ENCODE measurements at places on chromosomes 12 and 14. TPM values are rescaled to one million over a fixed set of nuclear protein-coding genes. Genes with fewer than 3 reads are reported as not detected.

DNA sequence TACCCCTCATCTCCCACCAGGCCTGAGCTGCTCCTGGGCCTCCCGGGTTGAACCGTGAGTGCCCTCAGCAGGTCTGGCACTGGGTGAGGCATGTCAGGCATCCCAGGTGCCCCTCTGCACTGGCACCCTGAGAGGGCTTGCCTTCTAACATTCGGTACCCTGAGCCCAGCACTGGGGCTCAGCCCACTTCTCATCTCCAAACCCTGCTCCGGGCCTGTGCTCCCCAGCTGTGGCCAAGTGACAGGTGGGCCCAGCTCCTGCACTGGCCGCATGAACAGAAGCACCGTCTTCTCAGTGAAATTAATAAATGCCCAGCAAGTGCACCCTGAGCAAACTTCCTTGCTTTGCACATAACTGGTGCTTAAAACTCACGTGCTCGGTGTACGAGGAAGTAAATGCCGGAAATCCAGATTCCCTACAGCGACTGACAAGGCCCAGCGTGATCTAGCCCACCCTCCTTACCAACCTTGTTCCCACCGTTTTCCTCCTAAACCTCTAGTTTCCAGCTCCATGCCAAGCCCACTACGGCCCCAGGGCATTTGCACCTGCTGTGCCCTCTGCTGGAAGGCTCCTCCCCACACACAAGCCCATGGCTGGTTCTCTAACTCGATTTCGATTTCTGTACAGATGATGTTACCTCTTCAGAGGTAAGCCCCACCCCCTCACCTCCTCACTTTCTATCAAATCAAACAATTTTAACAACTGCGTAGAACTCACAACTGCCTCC is 115.2 kb upstream of the NCOR2 start:
- DNase-seq: no peak

ACTR6 gene
- 40.7 TPM for total RNA-seq

TMEM120B gene
- 10.4 TPM for total RNA-seq

BCL2L14 gene
- 2.2 TPM for total RNA-seq

GRCh38 chr14:56996721-56997399 is 186.6 kb upstream of the OTX2 start:
- no peak for DNase-seq

DNA sequence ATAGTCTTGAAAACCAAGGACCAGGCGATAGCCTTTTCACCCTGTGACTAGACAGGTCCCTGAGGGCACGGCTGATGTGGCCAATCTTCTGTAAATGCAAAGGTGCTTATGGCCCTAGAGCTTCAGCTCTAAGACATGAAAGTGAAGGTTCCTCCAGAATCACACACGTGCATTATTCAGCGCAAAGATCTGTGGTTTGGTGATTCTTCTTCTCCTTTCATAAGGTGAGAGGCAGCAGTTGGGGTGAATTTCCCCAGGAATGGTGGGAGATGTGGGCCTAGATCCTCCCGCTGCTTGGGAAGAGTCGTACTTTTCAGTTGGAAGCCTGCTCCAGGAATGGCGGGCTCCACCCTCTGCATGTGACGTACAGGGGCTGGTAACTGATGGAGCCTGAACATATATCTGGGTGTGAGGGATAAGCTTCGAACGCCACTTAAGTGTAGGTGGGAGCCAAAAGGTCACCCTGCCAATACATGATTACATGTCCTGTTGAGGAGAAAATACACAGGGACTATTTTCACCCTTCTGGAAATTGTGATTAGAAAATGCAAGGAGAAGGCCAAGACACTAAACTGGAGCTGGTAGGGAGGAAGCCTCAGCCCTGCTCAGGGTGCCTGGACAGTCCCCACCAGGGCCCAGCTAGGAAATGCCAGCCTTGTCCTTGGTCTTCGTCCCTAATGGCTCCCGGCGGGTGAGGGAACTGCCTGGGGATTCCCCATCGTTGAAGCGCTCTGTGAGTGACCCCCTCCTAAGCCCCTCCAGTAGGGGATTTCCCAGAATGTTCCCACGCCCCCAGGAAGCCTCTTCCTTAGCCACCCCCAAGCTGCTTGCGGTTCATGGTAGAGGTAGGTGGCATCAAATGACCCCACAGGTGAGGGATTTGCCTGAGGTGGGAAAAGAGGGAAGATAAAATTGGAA is 17.6 kb downstream of the BATF start:
- no peak for DNase-seq

DNA sequence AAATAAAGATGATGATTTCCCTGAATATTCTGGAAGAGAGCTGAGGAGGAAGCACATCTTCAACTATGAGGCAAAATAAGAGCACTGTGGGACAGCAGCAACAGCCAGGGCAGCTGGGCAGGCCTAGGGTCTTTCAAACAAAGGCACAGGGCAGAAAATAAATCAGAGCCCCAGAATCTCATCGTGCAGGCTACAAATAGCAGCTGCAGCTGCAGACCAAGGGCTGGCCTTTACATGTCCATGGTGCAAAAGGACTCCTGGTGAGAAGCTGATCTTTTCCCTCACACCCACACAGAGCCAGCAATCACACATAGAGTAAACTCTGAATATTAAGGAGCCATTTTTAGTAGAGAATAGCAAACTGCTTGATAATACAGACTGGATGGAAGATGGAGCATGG is 13.6 kb upstream of the MYBPC1 start:
- no peak for DNase-seq

DNA sequence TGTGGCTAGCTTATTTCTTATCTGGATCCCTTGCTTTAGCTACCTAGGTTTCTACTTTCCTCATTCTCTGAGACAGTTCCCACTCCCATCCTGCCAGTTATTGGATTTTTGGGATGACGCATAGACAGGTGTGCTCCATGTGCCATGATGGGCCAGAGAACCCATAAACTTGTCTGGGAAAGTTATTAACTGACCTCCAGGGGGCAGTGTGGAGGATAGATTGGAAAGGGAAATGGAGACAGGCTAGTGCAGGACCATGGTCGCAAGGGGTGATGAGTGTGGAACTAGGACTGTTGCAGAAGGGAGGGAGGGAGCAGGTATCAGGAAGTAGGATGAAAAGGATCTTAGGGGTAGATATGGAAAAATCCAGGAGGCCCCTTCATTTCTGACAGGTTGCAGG is 80.3 kb downstream of the ESRRB start:
- peak; percentile 7 for DNase-seq

DHRS2 gene
- 0.58 TPM for total RNA-seq

DNA sequence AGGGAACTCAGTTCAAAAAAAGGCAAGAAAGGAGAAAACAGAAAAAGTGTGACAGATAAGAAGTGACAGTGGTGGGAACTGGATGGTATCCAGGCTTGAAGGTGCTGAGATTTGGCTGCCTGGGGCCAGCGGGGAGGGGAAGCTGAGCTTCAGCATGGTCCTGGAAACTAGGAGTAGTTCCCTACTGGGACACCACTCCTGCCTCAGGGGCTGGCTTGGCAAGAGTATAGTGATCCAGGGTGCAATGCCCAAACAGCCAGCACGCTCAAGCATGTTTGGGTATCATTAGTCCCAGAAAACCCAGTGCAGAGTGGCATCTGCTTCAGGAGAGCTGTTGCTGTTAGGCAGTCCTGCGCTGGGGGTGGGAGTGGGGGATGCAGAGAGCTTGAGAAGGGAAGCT is 49.5 kb upstream of the KTN1 start:
- DNase-seq: no peak

DNA sequence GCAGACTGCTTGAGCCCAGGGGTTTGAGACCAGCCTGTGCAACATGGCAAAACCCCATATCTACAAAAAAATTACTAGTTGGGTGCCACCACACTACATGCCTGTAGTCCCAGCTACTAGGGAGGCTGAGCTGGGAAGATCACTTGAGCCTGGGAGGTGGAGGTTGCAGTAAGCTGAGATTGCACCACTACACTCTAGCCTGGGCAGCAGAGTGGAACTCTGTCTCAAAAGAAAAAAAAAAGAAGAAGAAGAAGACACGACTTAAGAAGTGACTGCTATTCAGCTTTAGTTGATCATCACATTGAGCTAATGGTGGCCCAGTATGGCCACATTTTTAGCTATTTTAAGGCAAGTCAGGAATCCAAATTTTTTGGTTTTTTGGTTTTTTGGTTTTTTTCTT is 8.9 kb upstream of the METTL17 start:
- DNase-seq: no peak

TPH2 gene
- not detected for total RNA-seq

COX8C gene
- not detected for total RNA-seq

DNA sequence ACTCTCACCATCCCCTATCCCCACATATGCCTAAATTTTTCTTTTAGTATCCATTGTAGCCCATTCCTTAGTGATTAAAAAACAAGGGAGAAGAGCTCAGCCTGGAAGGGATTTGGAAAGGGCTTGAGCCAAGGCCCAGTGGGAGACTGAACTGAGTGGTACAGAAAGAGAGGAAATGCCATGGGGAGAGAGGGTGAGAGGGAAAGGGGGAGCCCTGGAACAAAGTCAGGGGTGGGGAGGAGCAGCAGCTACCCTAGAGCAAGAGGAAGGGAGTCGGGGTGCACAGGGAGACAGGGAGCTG is 2.6 kb upstream of the ATN1 start:
- DNase-seq: no peak

LRRC10 gene
- not detected for total RNA-seq

- DNase-seq: no peak
These were observed 30.4 kb downstream of the FBXO34 start for GRCh38 chr14:55301437-55302121.

DNA sequence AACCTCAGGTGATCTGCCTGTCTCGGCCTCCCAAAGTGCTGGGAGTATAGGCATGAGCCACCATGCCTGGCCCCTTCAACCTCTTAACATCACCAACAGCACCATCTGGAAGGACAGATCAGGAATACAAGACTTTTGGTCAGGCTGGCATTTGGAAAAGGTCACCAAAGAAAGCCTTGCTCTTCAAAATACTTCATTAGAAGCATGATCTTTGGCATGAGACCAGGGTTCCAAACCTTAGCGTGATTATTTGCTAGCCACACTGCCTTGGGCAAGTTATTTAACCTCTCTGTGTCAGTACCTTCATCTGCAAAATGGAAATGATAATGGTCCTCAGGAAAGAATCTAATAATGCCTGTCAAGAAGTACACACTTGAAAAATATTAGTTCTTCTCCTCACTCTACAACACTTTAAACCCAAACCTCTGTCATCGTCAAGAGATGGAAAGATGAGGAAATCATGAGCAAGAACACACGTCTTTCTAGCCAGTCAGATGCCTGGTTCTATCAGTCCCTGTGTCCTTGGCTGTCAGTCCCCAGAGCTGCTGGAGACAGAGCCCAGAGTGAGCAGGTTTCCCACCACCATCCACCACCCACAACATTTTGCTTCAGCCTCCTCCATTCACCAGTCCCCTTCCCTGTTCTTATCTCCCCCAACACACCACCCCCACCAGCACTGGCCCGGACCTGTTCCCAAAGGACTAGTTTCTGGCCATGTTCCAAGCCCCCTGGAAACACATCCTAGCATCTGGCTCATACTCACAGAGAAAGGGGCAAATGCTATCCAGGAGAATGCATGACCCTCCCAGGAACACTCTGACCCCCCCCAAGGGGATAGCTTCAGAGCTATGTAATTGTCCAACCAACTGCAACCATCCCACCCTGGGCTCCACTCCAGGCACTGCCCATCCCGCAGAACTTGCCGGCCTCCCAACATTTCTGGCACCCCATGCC is 2.0 kb downstream of the ADCY6 start:
- DNase-seq: no peak

DNA sequence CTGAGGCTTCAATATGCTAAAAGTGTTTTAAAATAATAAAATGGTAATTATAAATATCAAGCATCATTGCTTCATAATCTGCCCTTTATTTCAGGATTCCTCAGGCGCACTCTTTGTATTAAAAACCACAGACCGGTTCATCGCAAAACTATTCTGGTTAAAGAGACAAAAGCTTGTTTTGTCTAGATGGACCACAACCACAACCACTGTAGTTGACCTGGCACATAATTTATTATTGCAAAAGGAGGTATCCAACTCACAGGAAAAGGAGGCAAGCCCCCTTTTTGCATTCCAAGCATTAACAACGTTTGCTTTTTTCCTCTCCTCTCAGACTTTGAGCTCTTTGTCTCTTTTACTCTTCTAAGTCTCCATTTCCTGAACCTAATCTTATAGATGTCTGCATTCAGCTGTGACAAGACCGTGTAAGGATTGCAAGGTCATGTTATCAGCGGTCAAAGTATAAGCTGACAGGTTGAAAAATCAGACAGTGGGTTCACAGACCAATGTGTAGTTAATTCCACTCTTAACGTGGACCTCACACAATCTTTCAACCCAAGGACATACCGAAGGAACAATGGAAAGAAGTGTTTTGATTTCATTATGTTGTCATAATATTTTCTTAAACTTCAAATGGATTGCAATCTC is 1057.6 kb downstream of the GALC start:
- no peak for DNase-seq

DNA sequence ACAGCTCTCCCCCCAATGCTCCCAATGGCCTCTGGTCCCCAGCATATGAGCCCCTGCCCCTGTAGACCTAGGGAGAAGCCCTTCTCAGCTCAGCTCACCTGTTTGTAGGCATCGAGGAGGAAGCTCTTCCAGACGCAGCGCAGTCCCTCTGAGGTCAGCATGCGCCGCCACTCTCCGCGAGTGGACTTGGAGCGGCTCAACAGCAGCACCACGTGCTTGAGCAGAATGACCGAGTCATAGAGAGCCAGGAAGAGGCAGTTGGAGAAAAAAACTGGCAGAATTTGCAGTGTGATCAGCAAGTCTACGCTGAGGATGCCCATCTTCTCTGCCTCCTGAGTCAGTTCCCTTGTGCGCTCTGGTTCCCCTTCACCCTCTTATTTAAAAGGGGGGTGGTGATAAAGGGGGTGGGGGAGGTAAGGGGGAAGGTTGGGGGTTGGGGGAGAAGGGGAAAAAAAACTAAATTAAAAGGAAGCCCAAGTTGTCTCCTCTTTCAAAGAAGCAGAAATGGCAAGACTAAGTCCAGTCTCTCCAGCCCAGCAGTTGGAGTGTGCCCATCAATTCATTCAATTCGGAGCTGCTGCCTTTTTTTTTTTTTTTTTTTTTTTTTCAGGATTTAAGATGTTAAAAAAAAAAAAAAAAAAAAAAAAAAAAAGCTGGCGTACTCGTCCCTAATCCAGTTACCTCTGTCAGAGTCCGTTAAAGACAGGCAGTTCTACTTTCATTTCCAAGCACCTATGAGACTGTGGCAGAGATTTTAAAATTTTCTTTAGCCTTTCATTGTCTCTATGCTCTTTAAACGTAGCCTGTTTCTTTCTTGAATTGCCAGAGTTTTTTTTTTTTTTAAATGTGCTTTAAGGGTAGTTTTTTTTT is at the start of gene DIO2:
DIO2 (minus strand) TSS at position 352 of the 870 bp plus-strand sequence; CDS start at position 320, 32 bp downstream.
- DNase-seq: no peak

GRCh38 chr12:105047308-105047707 is 37.0 kb downstream of the ALDH1L2 start:
- DNase-seq: no peak

GRCh38 chr14:44657203-44657602 is 150.1 kb upstream of the FSCB start:
- DNase-seq: no peak

SAMD15 gene
- total RNA-seq: 1.1 TPM

DNA sequence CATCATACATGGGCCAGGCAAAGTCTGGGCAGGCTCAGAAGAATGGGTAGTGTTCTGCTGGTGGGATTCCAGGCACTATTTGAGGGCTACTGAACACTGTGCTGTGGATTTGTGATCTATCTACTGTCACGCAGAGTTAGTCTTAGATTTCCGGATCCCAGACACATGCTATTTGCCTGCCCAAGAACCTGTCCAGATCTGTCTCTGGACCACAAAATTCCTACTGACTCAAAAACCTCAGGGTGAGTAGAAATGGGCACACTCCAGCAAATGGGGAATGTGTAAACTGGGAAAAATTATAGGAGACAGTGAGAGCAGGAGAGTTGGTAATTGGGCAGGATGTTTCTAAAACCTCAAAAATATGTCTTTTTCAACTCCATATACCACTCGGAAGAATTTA is 129.9 kb downstream of the GALC start:
- no peak for DNase-seq

CD163 gene
- total RNA-seq: 0.27 TPM

GRCh38 chr12:8827551-8828256 is 5.3 kb downstream of the A2ML1 start:
- no peak for DNase-seq
